ENCODE measurements at places on chromosomes 1 and 21.

- DNase-seq, result no peak
Observed at GRCh38 chr1:154666051-154666790, 58.2 kb upstream of the ADAR start.

DNA sequence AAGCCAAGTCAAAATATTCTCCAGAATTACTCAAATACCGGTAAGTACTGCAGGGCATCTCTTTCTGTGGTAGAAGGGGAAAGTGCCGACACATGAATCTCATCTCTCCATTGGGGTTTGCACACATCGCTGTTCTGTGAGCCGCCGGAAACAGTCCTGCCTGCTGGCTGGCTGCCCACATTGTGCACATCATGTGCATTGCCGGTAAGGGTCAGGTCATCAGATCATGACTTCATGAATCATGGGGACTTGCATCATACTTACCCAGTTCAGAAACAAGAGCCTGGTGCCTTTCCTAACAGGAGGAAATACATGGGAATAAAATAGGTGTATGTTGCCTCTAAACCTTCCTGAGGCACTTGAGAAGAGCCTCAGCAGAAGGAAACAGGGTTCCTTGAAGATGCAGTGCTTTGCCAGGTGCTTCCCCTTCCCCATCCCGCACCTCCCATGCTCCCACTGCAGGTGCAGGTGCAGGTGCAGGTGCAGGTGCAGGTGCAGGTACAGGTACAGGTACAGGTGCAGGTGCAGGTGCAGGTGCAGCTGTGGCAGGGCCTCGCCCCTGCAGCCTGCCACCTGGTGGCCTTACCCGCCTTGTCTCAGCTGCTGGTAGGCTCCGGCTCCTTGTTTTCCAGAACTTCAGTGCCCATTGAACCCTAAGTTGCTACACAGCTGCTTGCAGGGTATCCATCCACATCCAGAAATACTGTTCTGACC is 26.5 kb downstream of the GPR137B start:
- no peak for DNase-seq

- DNase-seq, result no peak
Observed at GRCh38 chr1:162951553-162952315, 90.8 kb upstream of the CCDC190 start.

DNA sequence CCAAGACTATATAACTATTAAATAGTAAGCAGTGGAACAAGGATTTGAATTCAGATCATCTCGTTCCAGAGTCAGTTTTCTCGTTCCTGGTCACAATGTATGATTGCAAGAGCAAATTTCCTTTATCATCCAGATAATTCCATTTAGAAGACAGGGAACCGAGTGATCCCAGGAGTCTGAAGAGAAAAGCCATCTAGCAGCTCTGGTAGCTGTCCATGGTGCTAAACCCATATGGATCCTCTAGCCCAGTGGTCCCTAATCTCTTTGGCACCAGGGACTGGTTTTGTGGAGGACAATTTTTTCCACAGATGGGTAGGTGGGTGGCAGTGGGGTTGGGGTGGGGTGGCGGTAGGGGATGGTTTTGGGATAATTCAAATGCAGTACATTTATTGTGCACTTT is 229.4 kb downstream of the PTPRU start:
- DNase-seq, result no peak

DNA sequence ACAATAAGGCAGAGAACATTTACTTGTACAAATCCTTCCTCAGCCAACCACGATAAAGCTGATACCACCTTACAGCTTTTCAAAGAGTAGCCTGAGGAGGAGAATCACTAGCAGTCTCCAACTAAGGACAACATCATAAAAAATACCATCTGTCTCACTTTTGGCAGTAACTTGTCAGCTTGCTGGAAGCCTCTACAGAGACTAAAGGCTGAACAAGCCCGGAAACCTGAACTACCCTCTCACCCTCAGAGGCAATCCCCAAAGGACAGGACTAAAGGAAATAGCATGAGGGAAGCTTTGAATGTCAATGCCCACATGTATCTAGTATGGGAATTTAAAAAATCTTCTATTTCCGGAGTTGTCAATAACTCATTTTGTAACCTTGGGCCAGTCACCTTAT is 10.6 kb downstream of the SRSF4 start:
- DNase-seq, result no peak

Measured in activated T-cell treated with anti-CD3 and anti-CD28 coated beads for 4 hours (primary cell).